ENCODE measurements at places on chromosomes 2 and 18.

DNA sequence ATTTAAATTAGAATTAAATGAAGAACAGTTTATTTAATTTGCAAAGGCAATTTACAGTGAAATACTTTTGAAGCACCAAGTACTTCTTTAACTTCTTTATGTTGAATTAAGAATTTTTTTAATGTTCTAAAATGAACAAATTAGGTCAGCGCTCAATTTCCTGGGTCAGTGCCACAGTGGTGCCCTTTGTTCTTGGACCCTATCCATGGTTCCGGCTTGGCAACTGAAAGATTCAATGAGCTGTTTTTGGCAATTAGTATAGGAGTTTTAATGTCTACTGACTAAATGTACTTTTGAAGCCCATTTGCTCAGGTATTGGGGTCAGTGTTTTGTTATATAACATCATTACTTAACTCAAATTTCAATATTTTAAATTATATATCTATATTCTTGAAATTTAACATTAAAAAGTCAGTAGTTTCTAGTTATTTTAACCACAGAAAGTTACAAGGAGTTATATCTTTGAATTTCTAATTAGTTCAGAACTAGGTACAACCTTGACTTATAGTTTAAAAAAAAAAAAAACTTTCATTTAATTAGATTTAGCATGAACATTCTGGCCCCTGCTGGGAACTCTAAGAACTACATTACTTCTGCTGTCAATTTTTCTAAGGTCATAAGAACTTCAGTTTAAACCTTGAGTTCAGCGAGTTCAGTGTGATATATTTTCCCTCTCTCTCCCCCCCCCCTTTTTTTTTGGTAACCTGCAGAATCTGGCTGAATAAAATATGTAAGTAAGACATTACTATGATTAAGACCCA, 7.6 kb upstream of the MSTN start:
- no peak for DNase-seq

DNA sequence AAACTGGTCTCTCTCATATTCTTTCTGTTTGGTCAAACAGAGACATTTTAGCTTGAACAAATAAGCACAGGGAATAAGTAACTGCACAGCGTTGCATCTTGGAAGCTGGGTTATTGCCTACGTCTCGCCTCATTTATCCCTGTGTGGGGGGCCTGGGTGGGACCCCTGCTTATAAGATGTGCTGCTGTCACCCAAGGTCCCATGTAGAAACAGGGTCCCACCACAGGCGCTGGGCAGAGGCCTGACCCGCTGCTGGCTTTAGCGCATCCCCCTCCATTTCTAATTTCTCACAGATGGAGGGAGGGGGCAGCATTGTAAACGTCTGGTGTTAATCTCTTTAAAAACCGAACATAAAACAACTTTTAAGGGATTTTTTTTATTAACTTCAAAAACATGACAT, 207.8 kb downstream of the HDAC4 start:
- no peak for DNase-seq

DNA sequence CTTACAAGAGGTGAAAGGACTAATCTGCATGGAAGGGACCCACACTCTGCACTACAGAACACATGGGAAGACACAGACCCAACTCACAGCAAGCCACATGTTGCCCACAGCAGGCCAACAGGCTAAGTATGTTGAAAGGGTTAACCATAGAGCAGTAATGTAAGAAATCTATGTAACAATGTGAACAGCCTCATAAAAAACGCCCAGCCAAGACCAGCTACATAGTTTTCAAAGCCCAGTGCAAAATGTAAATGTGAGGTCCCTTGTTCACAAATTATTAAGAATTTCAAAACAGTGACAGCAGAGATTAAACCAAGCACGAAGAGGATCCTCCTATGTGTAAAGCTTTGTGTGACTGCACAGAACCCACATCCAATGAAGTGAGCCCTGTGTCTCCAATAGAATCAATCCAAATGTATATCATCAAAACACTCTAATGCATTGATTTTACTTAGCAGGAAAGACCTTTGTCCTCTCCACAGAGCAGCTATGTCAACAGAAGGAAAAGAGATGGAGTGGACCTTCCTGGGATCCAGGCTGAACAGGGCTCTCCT, 210.1 kb downstream of the AGPS start:
- no peak for DNase-seq

- DNase-seq = no peak
These were observed 37.3 kb downstream of the GREB1 start for GRCh38 chr2:11571170-11571569.

- no peak for DNase-seq
These were observed 716.4 kb downstream of the RNF144A start for GRCh38 chr2:7633566-7634153.

All from activated CD8-positive, alpha-beta memory T cell treated with anti-CD3 and anti-CD28 coated beads for 4 hours (primary cell).